Stimulated activated CD8-positive, alpha-beta memory T cell treated with anti-CD3 and anti-CD28 coated beads, Interleukin-2, amount 100 ng/mL, for 1 hour (primary cell): ENCODE measurements at places on chromosomes 3 and 15.

DNA sequence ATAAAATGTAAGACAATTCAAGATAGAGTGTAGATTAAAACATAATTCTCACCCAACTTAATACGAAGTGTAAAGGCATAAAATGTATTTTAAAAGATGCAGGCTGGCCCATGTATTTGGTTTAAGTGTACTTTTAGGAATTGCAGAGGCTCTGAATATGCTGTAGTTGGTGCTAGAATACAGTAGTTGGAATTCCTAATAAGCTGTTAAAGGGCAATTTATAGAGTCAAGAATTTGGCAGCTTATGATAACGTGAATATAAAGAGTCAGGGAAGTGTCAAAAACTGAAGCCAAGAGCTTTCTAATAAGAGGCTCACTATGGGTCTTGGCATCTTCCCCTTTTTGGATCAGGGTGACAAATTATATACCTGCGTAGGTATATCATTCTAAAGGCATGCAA is 36.5 kb downstream of the ADAMTS9 start:
- DNase-seq: no peak

GRCh38 chr15:100932676-100933348 is 13.7 kb downstream of the LRRK1 start:
- DNase-seq: no peak

DNA sequence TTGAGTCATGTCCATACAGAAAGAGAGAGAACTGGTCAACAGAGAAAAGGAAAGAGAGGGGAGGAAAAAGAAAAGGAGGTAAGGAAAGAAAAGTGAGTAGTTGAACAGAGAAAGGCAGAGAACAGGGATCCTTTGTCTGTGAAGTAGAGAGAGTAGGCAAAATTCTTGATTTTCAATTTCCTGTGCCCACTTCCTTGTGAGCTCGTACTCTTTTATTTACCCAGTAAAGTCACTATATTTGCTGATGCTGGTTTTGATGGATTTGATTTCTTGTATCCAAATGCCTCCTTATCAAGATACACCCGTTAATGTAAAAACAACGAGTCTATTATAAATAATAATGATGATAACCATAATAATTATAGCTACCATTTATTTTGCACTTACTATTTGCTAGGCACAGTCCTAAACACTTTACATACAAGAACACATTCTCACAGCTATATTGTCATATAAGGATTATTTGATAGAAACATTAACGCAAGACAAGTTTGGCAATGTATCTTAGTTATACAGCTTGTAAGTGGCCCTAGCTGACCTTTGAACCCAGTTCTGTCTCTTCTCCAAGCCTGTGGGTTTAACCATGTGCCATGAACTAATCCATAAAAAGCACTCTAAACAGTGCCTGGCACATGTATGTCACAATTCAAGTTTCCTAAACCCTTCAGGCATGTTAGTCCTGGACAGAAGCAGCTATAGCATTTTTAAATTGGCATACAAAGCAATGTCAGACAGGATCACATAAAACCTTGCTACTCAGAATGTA is 6.7 kb upstream of the P2RY1 start:
- no peak for DNase-seq

- no peak for DNase-seq
These were observed 21.9 kb downstream of the IL12A start for GRCh38 chr3:160010578-160010977.

- no peak for DNase-seq
These were observed 352.0 kb downstream of the GAP43 start for GRCh38 chr3:115975353-115975752.

- DNase-seq: no peak
These were observed 39.3 kb downstream of the RHCG start for GRCh38 chr15:89457086-89457485.

- no peak for DNase-seq
These were observed 125.7 kb downstream of the EEFSEC start for GRCh38 chr3:128278761-128279600.

DNA sequence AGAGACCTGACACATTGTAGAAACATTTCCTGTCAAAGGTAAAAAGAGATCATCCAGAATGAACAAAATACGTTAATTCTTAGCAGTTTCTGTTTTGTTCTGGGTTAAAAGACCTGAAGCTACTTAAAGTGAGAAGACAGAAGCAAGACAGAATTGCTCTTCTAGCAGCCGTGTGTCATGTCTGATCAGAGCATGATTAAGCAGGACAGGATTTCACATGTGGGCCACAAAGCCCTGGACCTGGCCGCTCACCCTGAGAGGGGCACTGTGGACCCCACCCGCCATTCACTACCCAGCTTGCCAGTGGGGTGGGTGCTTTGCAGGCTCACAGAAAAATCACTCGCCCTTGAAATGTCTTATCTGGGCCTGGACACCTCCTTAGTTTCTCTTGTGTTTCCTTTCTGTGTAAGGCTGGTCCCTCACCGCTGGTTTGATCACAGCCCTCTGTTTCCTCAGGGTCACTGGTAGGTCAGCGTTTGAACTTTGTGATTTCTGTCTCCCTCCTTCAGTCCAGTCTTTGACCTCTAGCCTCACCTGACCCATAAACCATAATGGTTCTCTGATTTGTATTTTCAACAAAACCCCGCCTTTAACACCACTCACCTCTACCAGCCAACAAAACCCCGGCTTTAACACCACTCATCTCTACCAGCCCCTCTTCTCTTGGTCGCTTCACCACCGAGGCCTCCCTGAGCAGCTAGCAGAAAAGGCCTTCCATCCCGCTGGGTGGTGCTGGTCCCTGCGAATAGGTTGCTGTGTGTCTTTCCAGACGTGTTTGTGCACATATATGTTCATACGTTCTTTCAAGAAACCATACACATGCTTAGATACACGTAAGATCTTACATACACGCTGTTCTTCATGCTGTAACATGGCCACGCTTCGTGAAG is 185.0 kb downstream of the OR4M2 start:
- no peak for DNase-seq

- DNase-seq: no peak
These were observed 1.2 kb upstream of the TPRG1 start for GRCh38 chr3:189170559-189170958.

DNA sequence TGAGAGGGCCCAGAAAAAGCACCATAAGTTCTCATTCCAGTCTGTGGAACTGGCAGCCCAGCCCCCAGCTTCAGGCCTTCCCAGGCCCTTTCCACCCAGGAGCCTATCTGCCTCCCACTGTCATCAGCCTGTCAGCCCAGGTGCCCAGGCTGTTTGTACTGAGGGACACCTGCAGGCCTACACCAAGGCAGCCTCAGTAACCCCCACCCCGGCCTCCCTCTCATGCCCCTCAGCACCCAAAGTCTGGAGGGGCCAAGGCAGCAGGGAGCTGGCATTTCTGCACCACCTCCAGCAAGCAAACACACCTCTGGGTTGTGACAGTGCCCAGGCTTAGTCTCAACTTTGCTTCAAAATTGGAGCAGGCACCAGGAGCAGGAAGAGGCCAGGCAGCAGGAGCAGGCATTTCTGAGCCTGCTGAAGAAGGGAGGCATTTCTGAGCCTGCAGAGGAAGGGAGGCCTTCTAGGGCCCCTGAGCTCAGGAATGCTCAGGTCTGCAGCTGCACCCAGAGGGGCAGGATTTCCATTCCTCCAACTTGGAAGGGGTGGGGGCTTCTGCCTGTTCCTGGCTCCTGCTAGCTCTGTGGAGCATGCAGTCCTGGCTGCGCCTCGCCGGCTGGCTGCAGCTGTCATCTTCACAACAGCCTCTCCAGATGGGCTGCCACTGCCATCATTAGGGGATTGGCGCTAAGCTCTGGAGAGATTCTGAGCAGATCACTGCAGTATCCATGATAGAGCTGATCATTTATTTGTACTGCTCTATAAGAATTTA is 396.1 kb downstream of the UNC13C start:
- no peak for DNase-seq
